ENCODE measurements at places on chromosomes 16 and 17. TPM values are rescaled to one million over a fixed set of nuclear protein-coding genes. Genes with fewer than 3 reads are reported as not detected.

DNA sequence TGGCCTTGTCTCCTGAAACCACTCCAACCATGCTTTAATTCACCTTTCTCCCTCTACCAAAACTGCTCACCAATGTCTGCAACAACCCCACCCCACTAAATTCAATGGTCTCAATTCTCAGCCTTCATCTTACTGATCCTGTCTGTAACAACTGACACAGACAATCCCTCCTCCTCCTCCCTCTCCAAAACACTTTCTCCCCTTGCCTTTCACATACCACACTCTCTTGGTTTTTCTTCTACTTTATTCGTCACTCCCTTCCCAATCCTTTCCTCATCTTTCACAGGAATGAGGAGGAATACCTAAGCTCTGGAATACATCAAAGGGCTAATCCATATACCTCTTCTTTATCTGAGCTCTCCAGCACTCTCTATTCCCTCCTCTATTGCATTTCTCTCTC, 65.4 kb downstream of the STH start:
- DNase-seq, result no peak
- H3K4me1 ChIP-seq, result no peaks in the 10 kb centered on the region
- no peaks in the 10 kb centered on the region for H3K27me3 ChIP-seq
- no peak overlapping the region for H3K27ac ChIP-seq
- no peak overlapping the region for H3K4me3 ChIP-seq
- H3K36me3 ChIP-seq, result peaks cover 11% of the 10 kb centered on the region

- no peaks in the 10 kb centered on the region for H3K36me3 ChIP-seq
- no peak overlapping the region for H3K27ac ChIP-seq
- H3K4me1 ChIP-seq, result peaks cover 22% of the 10 kb centered on the region
- DNase-seq, result peak; percentile 47
- peaks cover 49% of the 10 kb centered on the region for H3K27me3 ChIP-seq
- peak overlapping the region; percentile 67 for H3K4me3 ChIP-seq
These were observed 830 bp downstream of the SPHK1 start for GRCh38 chr17:76384987-76385891.

The CIBAR2 gene
- total RNA-seq, result not detected

The KRT9 gene
- not detected for total RNA-seq

The ITGAX gene
- total RNA-seq, result not detected

The VEZF1 gene
- total RNA-seq, result 90.4 TPM

The CLEC3A gene
- not detected for total RNA-seq

DNA sequence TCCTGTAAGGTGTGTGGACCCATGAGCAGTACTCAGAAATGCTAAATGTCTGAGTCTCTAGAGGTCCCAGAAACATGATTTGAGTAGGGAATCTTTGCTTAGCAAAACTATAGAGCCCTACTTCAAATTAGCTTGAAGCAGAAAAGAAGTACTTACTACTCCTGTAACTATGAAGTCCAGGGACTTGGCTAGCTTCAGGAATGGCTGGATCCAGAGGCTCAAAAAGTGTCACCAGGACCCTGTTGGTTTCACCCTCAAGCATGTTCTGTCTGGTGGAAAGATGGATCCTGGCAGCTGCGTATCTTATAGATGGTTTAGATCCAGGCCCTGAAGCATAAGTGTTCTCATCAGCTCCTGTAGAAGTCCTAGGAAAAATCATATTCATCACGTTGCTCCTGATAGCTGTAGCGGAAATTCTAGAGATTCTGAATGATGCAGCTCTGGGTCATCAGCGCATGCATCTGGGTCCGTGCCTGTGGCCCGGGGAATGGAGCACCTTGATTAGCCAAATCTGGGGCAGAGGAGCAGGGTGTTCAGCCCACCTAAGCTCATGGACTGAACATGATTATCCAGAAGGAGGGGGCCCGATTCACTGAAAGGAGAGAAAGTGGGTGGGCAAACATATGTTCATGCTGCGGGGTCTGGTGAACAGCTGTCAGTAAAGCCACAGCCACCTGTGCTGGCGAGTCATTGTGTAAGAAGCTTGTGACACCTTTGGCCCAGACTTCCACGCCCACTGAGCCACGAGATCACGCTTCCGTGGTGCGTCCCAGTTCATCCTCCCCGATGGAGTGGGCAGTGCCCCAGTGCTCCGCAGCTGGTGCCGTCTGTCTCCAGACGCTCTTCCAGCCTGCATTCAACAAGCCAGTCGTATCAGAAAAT, 260.6 kb downstream of the CPPED1 start:
- no peak for DNase-seq
- H3K4me3 ChIP-seq, result no peak overlapping the region
- H3K27me3 ChIP-seq, result no peaks in the 10 kb centered on the region
- no peak overlapping the region for H3K27ac ChIP-seq
- peaks cover 4% of the 10 kb centered on the region for H3K4me1 ChIP-seq

- H3K36me3 ChIP-seq, result no peaks in the 10 kb centered on the region
- no peak overlapping the region for H3K27ac ChIP-seq
- no peaks in the 10 kb centered on the region for H3K4me1 ChIP-seq
- no peak overlapping the region for H3K4me3 ChIP-seq
These were observed 10.4 kb downstream of the CPPED1 start for GRCh38 chr16:12793120-12793864.

- H3K27me3 ChIP-seq, result no peaks in the 10 kb centered on the region
- DNase-seq, result no peak
- peaks cover 3% of the 10 kb centered on the region for H3K4me1 ChIP-seq
- no peak overlapping the region for H3K4me3 ChIP-seq
These were observed 44.0 kb downstream of the TUBD1 start for GRCh38 chr17:59848778-59849177.
